HEK293T (cell line): ENCODE measurements at places on chromosomes 3 and 15.
A peak's percentile ranks its signal among the peaks of the same experiment; 100 is the strongest.

- no peak for DNase-seq
Observed at GRCh38 chr3:146077181-146077580, 83.8 kb downstream of the PLOD2 start.

DNA sequence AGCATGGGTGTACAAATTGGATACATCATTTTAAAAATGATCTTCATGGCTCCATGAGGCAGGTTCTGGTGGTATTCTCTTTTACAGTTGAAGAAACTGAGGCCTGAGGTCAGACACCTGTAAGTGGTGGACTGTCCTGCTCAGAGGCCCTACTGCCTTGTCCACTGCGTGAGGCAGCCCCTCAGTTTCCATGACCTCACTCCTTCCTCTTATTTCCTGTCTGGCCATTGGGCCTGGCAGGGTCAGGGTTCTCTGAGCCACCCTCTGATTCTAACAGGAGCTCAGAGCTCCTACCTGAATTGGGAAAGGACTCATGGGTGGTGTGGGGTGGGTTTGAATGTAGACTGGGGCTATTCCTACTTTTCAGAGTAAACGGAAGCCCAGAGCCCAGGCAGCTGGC is 17.5 kb downstream of the PLEKHO2 start:
- no peak for DNase-seq

GRCh38 chr15:40336744-40337122 is 4.0 kb downstream of the CCDC9B start:
- no peak for DNase-seq

DNA sequence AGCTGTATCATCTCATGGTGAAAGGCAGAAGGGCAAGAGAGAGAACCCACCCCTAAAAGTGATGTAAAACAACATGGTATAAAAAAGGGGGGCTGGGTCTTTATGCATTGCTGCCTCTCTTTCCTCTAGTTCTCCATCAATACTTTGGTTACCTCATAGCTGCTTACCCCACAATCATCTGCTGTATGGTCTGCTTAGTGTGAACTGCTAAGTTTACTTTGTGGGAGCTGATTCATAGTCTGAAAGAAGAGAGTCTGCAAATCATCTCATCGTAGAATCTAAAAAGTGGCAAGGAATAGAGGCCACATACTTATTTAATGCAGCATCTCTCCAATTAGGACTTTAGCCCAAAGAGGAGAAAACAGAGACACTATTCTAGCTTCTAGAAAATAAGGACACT is 546.8 kb downstream of the GBE1 start:
- DNase-seq = no peak

GRCh38 chr3:141561426-141562034 is 74.7 kb downstream of the RASA2 start:
- peak; percentile 36 for DNase-seq

- DNase-seq = no peak
Observed at GRCh38 chr3:43434431-43434830, 148.1 kb downstream of the SNRK start.

GRCh38 chr3:35946121-35946853 is 307.0 kb downstream of the ARPP21 start:
- peak; percentile 6 for DNase-seq

DNA sequence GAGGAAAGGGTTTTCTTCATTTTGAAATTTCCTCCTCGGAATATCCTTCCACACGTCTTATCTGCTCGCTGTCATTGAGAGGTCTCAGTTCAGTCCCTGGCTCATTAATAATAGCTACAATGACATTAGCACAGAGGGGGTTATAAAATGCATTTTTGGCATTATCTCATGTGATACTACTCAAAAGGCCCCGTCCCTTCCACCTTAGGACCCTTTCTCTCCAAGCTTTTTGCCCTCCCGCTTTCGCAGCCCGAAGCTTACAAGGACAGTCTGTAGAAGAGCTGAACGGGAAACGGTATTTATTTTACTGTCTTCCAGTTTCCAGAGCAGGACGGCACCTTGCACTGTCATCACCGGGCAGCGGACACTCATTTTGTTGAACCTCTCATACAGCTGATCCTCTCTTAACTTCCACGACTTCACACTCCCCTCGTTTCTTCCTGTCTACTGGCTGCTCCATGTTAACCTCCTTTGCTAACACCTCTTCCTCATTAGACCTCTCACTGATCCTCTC is 5.6 kb upstream of the PLEKHO2 start:
- DNase-seq = no peak

- no peak for DNase-seq
Observed at GRCh38 chr3:132605374-132605792, 8.3 kb downstream of the ACKR4 start.

- DNase-seq = no peak
Observed at GRCh38 chr15:59569477-59569876, 42.1 kb upstream of the GCNT3 start.

GRCh38 chr3:53815651-53816050 is 30.6 kb downstream of the CHDH start:
- no peak for DNase-seq

GRCh38 chr3:175893566-175893965 is 1034.4 kb downstream of the NAALADL2 start:
- no peak for DNase-seq

GRCh38 chr15:88680241-88681001 is 41.6 kb downstream of the ISG20 start:
- no peak for DNase-seq
